Activated T-helper 1 cell treated with anti-CD3 and anti-CD28 coated beads, Interleukin-2, amount 50 U/mL, for 16 hours (primary cell): ENCODE measurements at places on chromosomes 3 and 15.

DNA sequence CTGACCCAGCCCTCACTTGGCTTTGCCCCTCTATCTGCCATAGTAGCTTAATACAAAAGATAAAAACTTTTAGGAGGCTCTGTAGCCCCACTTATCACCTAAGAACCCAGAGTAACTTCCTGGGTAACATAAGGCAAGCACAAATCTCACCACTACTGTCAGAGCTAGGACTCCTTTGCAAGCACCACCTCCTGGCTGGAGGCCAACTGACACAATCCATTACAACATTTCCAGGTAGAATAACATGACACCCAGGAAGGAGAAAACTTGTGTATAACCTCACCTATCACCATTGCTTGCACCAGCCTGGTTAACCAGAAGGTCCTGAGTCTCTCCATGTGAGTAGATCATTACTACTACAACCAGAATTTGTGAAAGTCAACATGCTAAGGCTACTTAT is 230.0 kb downstream of the TUSC7 start:
- no peak for DNase-seq

- DNase-seq, result no peak
Measured at GRCh38 chr15:34718681-34719665, 35.8 kb downstream of the GJD2 start.

- DNase-seq, result no peak
Measured at GRCh38 chr3:187951452-187952190, 202.3 kb upstream of the LPP start.

DNA sequence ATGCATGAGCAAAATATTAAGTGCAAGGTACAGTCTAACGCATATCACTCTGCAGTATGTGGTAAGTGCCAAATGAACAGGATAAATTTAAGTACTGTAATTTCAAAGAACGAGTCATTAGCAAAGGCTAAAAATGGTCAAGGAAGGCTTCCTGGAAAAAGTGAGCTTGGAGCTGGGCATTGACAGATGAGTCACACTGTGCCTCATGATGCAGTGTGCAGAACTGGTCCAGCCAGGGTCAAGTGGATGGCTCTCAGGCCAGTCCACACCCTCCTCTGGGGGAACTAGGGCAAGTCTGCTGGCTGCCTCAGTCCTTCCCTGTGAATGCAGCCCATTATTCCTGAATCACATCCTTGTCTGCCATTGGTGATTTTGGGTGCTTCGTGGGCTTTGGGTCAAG is 76.3 kb downstream of the CACNA1D start:
- DNase-seq, result no peak

DNA sequence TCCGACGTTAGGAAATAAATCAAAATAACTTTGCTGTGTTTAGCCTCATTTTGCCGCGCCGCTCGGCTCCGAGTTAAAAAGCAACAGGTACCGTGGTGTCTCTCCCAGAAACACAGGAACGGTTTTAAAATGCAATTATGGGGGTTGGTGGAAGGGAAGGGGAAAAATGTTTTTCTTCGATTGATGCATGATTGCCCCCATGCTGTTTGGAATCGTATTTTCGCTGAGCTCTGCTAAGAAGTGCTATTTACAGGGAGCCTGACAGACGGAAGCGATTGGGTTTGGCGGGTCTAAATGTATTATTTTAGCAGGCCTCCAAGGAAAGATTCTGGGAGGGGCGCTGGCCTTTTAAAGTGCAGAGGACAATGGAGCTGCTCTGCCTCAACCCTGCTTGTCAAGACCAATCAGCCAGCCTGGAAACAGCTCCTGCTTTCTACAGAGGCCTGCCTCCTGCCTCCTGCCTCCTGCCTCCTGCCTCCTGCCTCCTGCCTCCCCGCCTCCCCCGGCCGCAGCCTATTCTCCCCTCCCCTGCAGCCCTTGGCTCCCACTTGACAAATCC is 156.7 kb upstream of the TLE3 start:
- DNase-seq, result no peak

DNA sequence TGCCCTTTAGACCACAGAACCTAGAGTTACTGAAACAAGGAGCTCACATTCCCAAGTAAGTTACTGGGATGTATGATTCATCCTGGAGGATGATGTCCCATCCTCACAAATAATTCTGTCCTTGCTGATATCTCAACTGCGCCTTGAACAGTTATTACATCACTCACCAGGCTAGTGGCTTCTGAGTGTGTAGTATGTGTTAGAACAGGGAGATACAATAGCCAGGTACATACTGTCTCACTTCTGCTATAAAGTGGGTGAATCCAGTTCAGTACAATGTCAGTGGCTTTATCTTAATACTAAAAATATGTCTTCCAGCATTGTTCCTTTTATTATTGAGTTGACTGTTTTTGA is 483.2 kb upstream of the FRG2C start:
- DNase-seq, result no peak

- no peak for DNase-seq
Measured at GRCh38 chr3:132660811-132661070, 612 bp downstream of the UBA5 start.

DNA sequence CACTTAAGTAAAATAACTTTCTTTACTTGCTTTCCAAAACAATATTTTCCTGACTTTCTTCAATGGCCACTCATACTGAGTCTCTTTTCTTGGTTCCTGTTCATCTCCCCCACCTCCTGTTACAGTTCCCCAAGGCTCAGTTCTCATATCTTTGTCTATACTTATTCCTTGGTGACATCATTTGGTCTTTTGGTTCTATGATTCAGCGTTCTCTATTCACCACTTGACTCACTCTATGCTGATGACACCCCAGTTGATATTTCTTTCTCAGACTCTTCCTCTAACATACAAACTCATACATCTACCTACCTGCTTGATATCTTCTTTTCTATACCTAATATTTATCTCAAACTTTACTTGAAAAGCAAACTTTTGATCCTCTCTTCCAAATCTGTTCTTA is 85.0 kb upstream of the P3H2 start:
- DNase-seq, result no peak

GRCh38 chr3:47433796-47434195 is 41.9 kb downstream of the SCAP start:
- DNase-seq, result no peak
